ENCODE measurements at places on chromosomes 2 and 18.
A peak's percentile ranks its signal among the peaks of the same experiment; 100 is the strongest.

DNA sequence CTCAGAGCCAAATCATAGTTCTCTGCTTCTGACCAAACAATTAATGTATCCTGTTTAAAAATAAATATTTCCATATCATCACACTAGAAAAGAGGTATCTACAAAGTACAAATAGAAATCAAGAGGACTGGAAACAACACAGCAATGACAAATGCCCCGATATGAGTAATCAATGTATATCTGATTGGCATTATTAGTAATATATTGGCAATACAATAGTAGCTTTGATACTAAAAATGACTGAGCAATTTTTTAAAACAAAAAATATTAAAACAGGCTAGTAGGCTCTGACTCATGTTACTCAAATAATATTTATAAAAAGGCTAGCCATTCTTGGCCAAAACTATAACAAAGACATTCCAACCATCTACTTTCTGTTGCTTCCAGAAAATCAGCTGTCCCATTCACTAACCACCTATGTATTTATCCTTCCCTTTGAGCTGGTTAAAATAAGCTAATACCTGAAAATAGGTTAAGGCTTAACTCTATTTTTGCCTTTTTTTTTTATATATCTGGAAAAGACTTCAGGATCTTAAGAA lies 13.3 kb downstream of the PPP4R3B start:
- DNase-seq = no peak

DNA sequence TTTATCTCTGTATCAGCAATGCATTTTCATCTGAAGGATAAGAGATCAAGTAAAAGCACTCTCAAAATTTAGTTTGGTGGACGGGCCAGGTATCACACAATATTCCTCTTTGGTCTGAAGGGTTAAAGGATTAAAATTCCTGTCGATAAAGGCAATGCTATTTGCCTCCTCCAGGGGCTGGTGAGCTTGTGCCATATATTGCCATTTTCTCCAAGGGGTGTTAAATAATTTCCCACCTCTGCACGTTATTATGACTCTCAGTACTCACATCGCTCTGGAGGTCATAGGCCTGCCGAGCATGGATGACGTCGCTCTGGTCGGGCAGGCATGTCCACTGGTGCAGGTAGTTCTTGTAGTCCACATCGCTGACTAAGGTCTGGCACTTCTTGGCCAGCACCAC lies 94.2 kb downstream of the NEB start:
- DNase-seq = no peak

- no peak for DNase-seq
Measured at GRCh38 chr2:144229296-144229695, 290.6 kb downstream of the ZEB2 start.

GRCh38 chr2:117855886-117856285 lies 41.4 kb downstream of the DDX18 start:
- DNase-seq = no peak

GRCh38 chr2:137838255-137839092 lies 125.8 kb upstream of the HNMT start:
- DNase-seq = no peak

GRCh38 chr18:39660141-39660540 lies 2094.5 kb upstream of the CELF4 start:
- DNase-seq = no peak

- no peak for DNase-seq
Measured at GRCh38 chr18:59149416-59149815, 9.7 kb downstream of the SEC11C start.

GRCh38 chr2:202032846-202033316 lies 774 bp upstream of the FZD7 start:
- no peak for DNase-seq

- no peak for DNase-seq
Measured at GRCh38 chr18:79393635-79394533, 1.8 kb upstream of the NFATC1 start.

- DNase-seq = no peak
Measured at GRCh38 chr2:26612522-26613240, 28.5 kb downstream of the CIB4 start.

GRCh38 chr2:172552547-172553291 lies 3.2 kb upstream of the PDK1 start:
- DNase-seq = peak; percentile 50

DNA sequence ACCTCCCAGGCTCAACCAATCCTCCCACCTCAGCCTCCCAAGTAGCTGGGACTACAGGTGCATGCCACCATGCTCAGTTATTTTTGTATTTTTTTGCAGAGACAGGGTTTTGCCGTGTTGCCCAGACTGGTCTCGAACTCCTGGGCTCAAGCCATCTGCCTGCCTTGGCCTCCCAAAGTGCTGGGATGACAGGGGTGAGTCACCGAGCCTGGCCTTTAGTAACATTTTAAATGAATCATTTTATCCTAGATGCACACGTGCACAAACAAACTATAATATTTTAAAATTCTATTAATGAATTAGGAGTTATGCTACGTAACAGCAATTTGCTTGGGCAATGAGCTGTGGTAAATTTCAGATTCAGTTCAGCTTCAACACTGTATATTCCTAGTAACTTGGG lies 862.5 kb upstream of the ID2 start:
- no peak for DNase-seq

DNA sequence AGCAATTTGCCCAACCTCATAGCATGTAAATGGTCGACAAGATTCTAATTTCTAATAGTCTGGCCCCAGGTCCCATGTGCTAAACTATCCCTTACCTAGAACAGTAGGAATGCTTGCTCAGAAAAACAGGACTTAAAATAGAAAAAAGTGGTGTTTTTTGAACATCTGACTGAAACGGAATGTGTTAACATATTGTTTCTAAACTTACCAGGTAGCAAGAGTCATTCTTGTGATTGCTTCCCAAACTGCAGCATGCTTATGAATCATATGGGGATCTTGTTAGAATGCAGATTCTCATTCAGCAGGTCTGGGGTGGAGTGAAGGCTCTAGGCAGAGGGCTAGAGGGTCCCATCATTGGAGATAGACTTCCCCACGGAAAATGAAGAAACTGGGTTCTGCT lies 5.8 kb upstream of the SLC20A1 start:
- no peak for DNase-seq

DNA sequence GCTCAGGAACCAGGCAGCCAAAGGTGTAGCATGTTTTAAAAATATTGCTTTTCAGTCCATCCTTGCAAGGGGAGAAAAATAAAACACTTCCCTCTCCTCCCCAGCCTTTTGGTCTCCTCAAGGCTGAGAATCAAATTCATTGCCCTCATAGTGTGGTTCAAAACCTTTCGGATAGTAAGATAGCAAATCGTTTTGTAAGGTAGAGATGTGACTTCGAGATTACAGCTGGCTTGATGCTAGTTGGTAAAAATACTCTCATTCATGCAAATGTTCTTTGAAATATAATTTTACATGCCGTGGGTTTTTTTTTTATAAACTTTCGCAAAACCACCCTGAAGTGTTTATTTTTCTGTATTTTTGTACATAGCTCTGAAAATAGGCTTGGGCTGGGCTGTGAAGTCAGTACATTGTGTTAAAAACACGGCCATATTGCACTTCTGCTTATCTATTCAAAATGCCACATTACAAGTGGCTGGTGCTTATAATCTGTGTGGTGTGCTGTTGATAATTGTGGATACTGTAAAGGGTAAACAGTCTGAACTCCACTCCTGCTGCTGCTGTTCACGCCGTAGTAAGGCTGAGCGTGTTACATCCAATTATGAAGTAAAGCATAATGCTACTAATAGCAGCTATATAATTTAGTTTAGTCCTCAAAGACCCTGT lies 172.0 kb upstream of the SIX3 start:
- DNase-seq = no peak

- no peak for DNase-seq
Measured at GRCh38 chr2:218829868-218830451, 1.6 kb downstream of the PRKAG3 start.

DNA sequence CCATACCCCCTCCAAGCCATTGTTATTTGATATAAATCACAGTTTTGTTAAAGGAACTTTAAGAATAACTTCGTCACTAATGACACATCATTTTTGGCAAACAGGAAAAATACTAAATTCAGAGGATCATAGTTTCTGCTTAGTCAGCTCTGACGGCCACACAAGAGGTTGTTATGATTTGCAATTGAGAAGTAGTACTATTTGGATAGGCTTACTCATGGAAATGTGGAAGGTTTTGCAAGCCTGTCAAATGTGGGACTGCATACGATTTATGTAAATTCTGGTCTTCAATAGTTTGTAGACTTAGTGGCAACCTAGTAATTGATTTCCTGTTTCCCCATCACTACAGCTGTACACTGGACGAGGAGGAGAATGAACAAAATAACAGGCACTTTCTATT lies 108.1 kb downstream of the ARHGEF33 start:
- DNase-seq = peak; percentile 72

- DNase-seq = peak; percentile 83
Measured at GRCh38 chr2:108315444-108315934, 26.8 kb downstream of the SULT1C2 start.

GRCh38 chr2:218854860-218855259 lies 4.7 kb upstream of the WNT6 start:
- no peak for DNase-seq

DNA sequence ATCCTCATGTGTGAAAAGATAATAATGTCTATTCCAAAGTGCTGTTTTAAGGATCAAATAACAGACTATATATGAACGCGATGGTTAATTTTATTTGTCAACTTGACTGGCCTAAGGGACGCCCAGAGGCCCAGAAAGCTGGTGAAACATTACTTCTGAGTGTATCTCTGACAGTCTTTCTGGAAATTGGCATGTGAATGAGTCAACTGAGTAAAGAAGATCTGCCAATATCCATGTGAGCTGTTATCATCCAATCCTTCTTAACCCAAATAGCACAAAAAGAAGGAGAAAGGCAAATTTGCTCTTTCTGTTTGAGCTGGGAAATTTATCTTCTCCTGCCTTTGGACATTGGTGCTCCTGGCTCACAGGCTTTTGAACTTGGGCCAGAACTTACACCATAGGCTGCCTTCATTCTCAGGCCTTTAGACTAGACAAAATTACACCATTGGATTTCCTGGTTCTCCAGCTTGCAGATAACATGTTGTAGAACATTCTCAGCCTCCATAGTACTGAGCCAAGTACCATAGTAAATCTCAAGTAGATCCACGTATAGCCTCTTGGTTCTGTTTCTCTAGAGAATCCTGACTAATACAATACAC lies 114.7 kb upstream of the DOCK10 start:
- DNase-seq = no peak

DNA sequence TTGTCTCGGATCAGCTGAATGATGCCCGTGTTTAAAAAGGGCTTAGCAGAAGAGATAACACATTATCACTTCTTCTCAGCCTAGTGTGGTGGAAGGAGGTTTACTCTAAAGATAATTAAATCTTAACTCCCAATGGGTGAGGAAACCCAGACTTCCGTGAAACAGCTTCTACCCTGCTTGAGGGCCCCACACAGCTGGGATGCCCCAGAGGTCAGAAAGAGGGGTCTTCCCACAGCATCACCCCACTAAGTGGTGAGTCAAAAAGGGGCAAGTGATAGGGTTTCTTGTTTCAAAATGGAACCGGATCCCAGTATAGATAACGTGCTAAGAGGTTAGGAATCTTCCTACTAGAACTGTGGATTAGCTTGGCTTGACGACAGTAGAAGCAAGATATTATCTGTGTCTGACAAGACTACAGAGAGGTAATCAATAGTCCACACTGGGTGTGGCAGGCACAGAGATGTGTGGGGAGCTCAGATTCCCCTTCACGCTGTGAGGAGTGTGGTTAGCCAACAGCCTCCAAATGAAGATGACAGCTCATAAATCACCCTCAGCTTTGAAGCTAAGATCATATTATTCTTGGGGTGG lies 129.6 kb upstream of the COPS8 start:
- no peak for DNase-seq

DNA sequence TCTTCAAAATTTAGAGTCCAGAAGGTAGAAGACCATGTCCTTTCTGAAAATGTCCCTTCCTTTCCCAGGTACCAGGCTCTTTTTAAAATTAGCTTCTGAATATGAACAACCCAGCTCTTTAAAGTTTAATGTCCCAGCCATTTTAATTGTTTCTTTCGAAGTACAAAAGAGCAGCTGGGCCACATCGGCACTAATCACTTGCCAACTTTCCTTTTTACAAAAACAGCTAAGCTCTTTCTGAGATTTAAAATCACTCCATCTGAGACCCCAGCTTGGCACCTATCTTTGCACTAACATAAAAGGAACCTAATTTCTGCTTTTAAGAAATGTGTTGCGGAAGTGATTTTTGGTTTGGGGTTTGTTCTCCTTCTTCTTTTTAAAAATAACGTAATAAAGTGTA lies 2.6 kb downstream of the BOD1L2 start:
- DNase-seq = no peak

- no peak for DNase-seq
Measured at GRCh38 chr2:132276571-132276981, 114.8 kb upstream of the ANKRD30BL start.

GRCh38 chr2:86298411-86299390 lies 38.7 kb downstream of the REEP1 start:
- DNase-seq = no peak

DNA sequence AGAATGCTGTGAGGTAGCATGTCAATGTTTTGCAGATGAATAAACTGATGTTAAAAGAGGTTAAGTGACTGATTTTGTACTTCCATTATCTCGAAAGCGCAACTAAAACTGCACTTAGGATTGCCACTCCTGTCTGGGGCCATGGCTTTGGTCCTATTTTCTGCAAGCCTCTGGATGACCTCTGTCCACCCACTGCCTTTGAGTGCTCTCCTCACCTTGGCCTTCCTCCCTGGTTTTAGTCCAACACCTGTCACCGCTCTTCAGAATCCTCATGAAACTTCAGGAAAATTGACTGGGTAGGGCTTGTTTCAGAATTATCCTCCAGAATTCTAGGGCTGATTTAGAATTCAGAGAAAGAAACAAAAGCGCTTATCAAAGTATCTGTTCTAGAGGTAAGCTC lies 51.1 kb upstream of the HNMT start:
- DNase-seq = no peak

DNA sequence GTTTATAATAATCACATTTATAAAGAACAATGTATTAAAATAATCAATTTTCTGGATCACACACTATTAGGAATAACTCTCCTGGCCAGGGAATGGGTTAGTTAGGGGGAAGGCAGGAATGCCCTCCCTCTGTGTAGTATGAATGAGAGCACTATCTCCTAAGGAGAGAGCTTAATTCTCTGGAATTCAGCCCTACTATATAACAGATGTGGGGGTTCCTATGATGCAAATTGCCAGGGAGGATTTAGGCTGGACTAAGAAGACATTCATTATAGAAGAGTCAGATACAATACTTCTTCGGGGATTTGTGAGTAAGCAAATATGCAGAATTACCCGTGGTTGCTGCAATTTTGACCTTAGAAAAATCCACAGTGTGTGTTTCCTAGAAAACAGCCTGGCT lies 250.1 kb upstream of the VRK2 start:
- DNase-seq = no peak

GRCh38 chr2:100437751-100438150 lies 20.3 kb upstream of the CHST10 start:
- DNase-seq = no peak

GRCh38 chr2:86272111-86272510 lies 65.3 kb downstream of the REEP1 start:
- no peak for DNase-seq

DNA sequence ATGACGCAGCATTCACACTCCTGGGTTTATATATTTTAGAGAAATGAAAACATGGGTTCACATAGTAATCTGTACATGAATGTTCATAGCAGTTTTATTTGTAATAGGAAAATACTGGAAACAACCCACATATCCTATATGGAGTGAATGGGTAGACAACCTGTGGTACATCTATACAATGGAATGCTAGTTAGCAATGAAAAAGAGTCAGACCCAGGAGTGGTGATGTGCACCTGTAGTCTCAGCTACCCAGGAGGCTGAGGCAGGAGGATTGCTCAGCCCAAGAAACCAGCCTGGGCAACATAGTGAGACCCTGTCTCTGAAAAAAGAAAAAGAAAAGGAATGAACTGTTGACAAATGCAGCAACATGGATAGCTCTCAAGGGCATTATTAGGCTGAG lies 25.9 kb downstream of the AFTPH start:
- DNase-seq = no peak
